Stimulated activated CD8-positive, alpha-beta memory T cell treated with anti-CD3 and anti-CD28 coated beads, Interleukin-2, amount 100 ng/mL, for 1 hour (primary cell): ENCODE measurements at places on chromosomes 7 and 10.

DNA sequence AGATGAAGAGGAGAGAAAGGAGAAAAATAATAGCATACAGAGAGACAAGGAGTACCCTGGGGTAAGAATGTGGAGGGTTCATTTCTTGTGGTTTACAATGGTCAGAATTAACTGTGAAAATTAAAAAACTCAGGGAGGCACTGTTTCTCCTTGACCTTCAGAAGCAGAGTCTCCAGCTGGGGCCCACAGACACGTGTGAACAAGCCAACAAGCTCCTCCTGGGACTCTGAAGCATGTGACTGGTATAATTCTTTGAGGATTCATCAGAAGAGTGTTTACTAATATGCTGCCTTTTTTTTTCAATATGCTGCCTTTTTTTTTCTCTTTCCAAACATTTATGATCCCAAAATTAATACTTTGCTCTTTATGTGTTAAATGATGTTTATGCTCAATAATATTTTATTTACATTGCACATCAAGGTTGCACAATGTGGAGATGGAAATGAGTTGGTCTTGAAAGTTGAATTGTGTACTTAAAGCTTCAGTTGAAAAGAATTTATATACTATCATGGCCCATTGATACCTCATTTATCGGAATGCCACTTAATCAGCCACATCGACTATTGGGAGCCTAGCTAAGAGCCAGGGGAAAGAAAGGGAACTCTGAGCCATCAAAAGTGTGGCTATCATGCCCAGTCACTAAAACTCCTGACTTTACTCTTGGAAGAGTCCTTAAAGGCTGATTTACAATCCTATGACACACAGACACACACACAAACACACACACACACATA lies 134.7 kb upstream of the RHOBTB1 start:
- DNase-seq: no peak

GRCh38 chr7:2666588-2667250 lies 21.3 kb upstream of the AMZ1 start:
- no peak for DNase-seq

- DNase-seq: no peak
Observed at GRCh38 chr7:156015237-156016020, 203.2 kb upstream of the SHH start.

- DNase-seq: no peak
Observed at GRCh38 chr10:46227936-46228562, 58.7 kb upstream of the ANTXRL start.

DNA sequence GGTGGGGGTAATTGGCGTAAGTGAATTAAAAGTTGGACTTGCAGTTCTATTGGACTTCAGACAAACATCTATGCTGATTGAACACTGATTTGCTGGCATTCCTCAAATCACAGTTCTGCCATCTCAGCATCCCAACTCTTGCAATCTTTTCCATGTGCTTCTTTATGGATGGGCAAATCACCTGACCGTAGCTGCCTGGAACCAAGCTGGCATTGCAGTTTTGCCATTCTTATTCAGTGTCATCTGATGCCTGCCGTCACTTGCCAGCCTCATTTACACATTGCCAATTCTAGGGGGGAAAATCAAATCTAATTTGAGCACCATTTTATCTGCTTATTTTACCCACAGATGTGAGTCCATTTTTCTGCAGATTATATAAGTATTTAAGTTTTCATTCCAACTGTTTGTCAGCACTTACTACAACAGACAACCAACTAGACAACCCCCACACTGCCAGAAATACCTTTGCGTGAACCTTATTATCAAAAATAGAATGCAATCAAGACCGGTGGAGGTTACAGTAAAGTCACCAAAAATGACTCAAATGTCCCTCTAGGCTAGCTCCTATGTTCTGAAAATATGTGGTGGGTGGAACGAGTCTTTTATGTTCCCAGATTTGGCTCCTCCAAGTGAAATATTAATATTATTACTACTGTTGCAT lies 172.3 kb upstream of the CTBP2 start:
- DNase-seq: no peak

DNA sequence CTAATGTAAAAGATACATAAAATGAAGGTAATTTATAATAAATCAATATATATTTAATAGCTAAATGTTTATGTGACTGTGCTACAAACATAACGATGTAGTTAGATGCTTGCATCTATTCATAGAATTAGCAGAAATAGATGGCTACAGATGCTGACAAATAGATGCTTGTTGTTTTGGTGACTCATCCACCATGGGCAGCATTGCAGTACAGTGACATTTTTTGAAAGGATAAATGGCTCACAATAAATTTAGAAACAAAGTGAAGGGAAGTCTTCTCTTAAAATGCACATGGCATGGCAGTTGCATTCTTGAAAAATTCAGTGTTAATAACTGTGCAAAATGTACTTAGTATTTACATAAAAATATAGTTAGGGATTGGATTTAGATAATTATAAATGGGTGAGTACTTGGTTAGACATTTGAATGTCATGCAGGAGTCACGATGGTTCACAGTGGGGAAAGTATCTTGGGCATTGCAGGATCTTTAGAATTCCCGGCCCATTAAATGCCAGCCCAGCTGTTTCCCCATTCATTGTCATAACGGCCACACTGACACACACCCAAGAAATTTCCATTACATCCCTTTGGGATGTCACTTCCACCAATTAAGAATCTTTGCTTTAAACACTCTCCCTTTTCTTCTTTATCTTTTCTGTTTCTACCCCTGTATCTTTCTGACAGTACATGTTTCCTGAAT lies 564.1 kb downstream of the ATRNL1 start:
- no peak for DNase-seq

- DNase-seq: no peak
Observed at GRCh38 chr7:147903536-147904218, 686.9 kb upstream of the C7orf33 start.

GRCh38 chr7:124765401-124766352 lies at the start of gene GPR37:
GPR37 (minus strand) TSS chr7:124765792; CDS start chr7:124764976, 816 bp downstream.
- DNase-seq: no peak
